ENCODE measurements at places on chromosomes 1 and 21. TPM values are rescaled to one million over a fixed set of nuclear protein-coding genes. Genes with fewer than 3 reads are reported as not detected.

FHAD1 gene
- 0.63 TPM for total RNA-seq

DNA sequence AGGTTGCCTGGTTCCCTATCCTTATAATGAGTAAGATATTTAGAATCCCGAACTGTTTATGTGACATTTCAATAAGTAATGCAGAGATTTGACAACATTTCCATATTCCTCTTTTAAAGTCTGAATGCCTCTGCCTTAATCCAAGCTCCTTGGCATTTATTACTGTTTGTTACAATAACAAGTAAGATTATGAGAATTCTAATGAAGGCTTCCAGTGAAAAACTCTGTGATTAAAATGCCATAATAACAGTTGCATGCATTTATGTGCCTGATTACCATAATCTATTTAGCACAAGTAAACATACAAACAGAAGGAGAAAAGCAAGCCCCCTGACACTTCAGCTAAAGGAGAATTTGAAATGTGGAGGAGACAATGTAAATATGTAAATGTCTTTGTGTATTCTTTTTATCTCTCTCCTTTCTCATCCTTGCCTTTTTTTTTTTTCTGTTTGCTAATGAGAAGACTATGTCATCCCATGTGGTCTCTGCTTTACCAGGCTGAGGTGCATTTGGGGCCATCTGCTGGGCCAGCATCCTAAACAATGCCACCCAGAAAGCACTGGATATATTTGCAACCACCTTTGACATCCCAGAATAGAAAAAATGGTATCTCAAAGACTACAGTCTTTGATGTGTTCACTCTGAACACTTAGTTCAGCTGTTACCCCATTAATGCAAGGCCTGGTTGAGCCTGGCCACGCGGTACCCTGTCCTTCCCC is 17.2 kb upstream of the OLIG2 start:
- no peak for DNase-seq

EFNA3 gene
- total RNA-seq: not detected

- DNase-seq: no peak
These were observed 54.1 kb upstream of the CFAP298 start for GRCh38 chr21:32666258-32666657.

DNA sequence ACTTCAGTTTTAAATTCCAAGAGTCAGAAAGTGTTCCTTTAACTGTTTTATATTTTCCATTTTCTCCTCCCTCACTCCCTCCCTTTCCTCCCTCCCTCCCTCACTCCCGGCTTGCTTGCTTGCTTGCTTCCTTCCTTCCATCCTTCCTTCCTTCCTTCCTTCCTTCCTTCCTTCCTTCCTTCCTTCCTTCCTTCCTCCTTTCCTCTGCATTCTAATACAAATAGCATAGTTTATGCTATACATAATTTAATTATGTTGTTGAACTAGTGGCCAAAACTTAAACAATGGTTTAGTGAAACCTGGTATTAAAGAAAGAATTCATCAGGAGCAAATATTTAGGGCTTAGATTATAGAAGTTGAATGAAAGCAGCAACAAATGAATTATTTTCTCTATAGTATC is 188.5 kb upstream of the OLFM3 start:
- DNase-seq: no peak

DNA sequence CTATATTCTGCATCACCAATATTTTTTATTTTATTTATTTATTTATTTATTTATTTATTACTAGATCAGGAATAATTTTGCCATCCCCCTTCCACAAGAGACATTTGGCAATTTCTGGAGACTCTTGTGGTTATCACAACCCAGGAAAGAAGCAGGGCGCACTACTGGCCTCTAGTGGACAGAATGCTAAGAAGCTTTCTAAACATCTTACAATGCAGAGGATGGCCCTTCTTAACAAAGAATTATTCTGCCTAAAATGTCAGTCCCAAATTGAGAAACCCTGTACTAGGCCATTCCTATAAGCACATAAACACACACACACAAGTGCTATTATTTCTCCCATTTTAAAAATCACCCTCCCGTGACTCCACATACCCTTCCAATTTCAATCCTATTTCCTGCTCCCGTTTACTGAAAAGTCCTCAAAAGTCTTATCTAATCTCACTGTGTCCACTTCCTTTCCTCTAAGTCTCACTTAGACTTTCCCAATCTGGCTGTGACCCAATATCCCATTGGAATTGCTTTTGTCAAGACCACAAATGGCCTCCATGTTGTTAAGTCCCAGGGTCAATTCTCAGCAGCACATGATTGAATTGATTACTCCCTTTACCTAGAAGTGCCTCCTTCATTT is 43.7 kb upstream of the RNF11 start:
- peak; percentile 93 for DNase-seq

GRCh38 chr21:46229133-46229922 is 754 bp upstream of the LSS start:
- DNase-seq: no peak

IVL gene
- total RNA-seq: not detected

GRCh38 chr1:67559222-67559700 is 125.7 kb upstream of the GADD45A start:
- peak; percentile 78 for DNase-seq

GRCh38 chr1:67580691-67581403 is 104.2 kb upstream of the GADD45A start:
- no peak for DNase-seq

DNA sequence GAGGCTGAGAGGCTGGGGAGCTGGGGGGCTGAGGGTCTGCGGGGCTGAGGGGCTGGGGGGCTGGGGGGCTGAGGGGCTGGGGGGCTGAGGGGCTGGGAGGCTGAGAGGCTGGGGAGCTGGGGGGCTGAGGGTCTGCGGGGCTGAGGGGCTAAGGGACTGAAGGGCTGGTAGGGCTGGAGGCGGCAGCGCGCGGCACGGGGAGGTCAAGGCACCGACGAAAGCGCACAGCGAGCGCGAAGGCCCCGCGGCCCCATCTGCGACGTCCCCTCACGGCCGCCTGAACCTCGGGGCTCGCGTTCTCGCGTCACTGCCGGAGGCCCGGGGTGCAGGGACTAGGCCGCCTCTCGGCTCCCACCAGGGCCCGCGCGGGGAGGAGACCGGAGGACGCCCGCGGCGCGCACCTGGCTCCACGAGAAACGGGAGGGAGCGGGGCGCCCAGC is 356 bp downstream of the INTS11 start:
- DNase-seq: no peak

- DNase-seq: peak; percentile 15
These were observed 45.8 kb downstream of the CYP2J2 start for GRCh38 chr1:59880735-59881134.

DYRK3 gene
- 27.7 TPM for total RNA-seq

DNA sequence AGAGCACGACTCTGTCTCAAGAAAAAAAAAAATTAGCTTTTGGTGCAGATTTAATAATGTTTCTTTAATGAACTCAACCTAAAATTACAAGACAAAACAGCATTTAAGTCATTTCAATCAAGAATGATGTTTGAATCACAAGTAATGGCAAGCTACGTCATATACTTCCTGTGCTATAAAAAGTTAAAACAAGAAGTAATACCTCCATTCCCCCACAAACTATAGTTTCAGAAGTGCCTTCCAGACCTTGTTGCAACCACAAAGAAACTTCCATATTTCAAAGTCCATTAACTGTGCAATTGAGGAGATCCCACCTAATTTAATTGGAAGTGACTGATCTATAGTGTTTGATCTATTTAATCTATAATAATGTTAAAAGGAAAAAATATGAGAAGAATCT is 15.1 kb downstream of the NRDC start:
- no peak for DNase-seq

DNA sequence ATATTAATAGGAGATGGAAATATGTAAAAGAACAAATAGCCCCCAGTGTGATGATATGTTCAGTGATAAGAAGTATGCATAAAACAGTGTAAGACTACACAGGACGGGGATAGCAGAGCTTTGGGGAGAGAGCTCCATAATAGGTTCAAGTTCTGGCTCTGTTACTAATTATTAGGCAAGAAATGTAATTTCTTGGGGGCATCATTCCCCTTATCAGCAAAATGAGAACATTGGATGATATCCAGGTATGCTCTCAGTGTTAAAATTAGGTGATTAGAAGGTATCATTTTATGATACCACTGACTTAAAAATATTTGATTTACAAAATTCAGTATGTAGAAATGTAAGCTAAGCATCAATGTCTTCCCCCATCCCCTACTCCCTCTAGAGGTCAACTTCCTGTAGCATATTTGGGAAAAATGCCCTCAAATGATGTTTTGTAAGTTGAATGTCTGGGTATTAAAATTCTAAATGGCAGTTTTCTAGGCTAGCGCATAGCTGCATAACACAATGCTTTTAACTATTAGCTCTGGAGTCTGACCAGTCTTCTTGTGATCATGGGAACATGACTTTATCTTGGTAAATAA is 585.7 kb upstream of the CAMK1G start:
- DNase-seq: peak; percentile 75

GRCh38 chr21:42564561-42564971 is 50.9 kb downstream of the SLC37A1 start:
- DNase-seq: no peak

GRCh38 chr1:159817276-159818041 is 9.2 kb upstream of the SLAMF8 start:
- no peak for DNase-seq

GNG4 gene
- total RNA-seq: not detected

GRCh38 chr1:203507759-203508158 is 13.8 kb downstream of the OPTC start:
- DNase-seq: no peak

DNA sequence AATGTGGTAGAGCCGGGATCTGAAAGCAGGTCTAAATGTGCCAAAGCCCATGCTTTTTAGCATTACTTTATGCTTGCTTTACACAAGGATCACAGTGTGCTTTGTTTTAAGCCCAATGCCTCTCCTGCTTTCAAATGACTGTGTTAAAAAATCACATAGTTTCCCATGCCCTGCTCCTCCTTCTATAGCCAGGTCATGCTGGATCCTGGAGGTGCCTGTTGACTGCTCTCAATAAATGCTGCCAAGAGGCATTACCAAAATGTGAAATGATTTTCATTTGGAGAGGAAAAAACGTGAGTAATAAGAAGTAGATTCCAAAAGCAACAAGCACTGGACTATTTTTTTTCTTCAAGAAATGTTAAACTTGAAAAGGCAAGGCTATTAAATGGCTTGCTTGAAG is 420.7 kb upstream of the USP24 start:
- DNase-seq: peak; percentile 94

DNA sequence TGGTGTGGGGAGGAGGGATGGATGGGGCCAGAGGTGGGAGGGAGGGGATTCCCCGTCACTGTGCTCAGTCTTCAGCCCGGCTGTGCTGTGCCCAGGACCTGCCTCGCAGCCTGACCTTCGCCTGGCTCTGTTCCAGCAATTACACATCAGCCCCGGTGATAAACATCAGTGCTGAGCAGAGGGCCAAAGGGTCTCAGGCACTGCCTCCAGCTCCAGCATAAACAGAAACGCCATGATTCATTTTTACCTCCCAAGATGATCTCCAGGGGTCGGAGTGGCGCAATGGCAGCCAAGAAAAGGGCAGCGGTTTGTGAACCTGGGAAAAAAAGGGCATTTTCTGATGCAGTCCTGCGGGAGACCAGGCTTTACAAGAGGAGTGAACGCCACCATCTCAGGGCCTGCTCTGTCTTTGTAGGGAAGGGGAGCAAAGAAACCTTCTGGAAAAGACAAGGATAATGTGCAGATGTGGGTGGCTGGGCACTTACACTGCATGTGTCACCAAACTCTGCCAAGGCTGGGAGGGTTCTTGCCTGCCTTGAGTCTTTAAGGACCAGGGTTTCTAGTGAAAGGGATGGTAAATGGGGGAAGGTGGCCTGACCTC is 28.1 kb downstream of the SHISA4 start:
- peak; percentile 94 for DNase-seq

GRCh38 chr1:168505006-168505405 is 38.8 kb downstream of the XCL2 start:
- no peak for DNase-seq

DNA sequence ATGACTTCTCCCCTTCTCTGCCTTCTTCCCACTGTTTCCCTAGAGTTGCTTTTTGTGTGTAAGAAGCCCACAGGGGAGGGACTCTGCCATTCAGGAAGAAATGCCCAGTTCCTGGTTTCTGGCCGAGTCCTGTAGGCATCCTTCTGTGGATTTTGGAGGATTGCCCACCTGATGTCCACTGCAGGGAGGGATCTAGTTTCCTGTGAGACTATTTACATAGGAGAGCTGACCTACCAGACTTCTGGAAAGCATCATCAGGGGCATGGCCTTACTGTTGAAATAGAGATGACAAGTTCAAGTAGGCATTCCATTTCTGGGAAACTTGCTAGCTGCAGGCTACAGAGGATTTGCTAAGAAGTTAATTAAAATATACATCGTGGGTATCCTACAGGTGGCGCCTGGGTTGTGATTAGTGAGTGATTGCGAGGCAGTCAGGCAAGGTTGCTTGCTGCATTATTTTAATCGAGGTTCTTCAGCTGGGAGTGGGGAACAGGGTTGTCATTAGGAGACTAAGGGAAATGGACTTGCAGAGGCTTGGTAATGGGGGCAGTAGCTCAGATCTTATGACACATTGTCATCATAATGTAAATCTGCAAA is 148.7 kb downstream of the HHAT start:
- no peak for DNase-seq

IGSF3 gene
- total RNA-seq: not detected
